ENCODE measurements at places on chromosomes 3 and 15.

DNA sequence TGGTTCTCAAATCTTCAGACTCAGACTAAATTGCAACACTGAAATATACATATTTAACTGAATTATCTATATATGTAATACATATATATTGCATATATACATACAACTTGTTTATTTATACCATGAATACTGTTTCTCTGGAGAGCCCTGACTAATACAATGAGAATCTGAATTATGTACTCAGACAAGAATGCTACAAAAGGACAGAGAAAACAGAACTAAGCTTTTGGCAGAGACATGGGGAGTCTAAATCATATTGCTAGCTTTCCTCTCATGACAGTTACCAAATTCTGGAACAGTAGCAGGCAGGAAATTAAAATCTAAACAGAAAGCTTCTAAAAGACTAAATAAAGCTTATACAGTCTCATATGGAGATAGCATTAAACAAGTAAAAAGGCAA lies 142.4 kb upstream of the KCNMB2 start:
- no peak for DNase-seq

DNA sequence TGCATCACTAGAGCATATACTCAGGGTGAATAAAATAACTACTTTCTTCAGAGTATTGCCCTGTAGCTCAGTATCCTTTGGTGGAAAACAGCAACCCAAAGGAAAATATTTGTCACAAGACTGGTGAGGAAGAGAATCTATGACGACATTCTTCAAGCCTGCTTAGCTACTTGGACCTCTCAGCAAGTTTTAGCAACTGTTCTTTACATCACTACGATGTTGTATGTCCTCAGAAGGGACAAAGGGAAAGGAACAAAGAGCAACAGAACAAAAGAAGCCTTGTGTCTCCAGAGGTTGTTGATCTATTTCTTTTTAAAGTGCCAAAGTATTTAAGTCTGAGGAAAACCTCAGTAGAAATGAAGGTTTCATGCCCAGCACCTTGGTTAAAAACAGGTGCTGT lies 746.7 kb downstream of the NAALADL2 start:
- DNase-seq = no peak

DNA sequence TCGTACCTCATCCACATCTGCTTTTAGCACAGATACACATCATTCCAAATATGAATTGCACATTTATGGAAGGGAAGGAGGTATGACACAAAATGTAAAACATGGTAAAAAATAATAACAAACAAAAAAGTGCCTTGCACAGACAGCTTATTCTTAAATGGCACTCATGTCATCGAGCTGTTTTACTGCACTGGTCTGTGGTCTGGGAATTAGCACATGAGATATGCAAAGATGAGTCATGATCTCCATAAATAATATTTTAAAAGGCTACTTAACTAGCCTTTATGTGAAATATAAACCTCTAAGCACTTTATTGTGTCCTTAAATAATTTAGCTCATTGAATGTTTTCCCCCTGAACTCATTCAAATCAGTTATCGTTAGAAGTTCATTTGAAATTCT lies 142.2 kb upstream of the ZNF385D start:
- no peak for DNase-seq

- no peak for DNase-seq
Observed at GRCh38 chr3:168275662-168276061, 179.9 kb upstream of the GOLIM4 start.

GRCh38 chr3:187858711-187859110 lies 113.4 kb upstream of the BCL6 start:
- no peak for DNase-seq

GRCh38 chr3:62011666-62012065 lies 361.7 kb downstream of the FEZF2 start:
- no peak for DNase-seq

DNA sequence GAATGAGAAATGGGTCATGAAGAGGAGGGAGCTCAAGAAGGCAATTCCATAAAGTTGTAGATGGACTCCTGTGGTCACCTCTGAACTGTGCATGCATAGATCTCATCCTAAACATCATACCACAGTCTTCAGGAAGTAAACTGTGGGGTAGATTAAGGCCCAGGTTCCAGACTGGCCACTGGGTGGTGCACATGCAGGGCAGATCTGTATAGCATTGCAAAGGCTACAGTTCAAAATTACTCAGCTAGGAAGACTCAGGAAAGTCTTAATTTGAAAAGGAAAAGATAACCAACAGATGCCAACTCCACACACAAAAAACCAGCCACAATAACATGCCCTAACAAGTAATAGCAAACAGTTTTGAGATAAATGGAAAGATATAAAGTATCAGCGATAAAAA lies 20.3 kb downstream of the KY start:
- no peak for DNase-seq

GRCh38 chr15:72706266-72706665 lies 20.3 kb downstream of the BBS4 start:
- no peak for DNase-seq

- no peak for DNase-seq
Observed at GRCh38 chr15:36177590-36178302, 401.7 kb upstream of the CDIN1 start.

DNA sequence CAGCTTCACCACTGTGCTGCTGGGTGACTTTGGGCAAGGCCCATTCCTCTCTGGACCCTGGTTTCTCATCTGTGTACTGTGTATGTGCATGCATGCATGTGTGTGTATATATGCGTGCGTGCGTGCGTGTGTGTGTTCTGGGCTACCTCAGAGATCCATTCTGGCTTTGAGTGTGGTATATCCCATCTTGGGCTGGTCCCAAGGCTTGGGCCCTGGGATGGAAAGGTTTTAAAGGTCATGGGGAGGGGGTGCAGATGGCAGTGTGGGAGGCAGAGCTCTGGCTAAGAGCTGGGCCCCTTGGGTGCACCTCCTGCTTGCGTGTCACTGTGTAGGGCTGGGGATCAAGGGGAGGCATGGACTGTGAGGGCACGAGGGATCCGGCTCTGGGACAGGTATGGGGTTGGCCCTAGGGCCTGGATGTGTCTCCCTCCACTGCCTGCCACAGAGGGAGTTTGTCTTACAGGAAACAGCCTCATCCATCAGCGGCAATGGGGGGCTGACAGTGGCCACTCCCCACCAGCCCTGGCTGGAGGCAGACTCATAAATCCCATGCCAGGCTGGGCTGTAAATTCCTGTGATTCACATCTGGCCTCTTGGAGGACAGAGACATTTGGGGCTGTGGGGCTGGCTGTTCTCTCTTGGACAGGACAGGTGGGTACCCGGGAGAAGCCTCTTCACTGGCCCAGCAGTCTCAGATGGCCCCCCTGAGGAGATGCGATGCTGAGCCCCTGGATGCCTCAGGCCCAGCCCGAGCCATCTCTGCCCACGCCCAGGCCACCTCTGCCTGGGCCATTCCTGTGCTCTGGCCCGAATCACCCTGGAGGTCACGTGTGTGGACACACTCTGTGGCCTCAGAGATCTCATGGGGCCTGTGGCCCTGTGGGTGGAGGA lies 21.4 kb upstream of the CSPG4 start:
- no peak for DNase-seq

GRCh38 chr15:68817304-68818065 lies 3.2 kb downstream of the ANP32A start:
- DNase-seq = peak; percentile 68

GRCh38 chr3:51422211-51422610 lies 31.1 kb downstream of the RBM15B start:
- no peak for DNase-seq

DNA sequence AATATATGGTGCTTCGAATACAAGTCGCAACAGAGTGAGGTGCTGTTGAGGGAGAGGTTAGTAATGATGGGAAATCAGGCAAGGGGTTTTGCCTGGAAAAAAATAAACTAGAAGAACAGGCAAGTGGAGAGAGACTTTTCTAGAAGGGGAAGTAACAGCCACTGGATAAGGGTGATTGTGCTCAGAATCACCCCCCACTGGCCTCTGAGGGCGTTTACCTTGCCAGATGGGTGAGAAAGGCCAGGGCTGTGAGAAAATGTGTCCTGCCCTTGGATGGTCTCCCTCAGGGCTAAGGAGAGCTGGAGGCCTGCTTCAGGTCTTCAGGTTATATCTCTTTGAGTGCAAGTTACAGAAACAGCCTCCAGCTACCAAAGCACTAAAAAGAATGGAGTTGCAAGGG lies 151.8 kb downstream of the MEX3B start:
- no peak for DNase-seq

GRCh38 chr15:101332061-101332467 lies 37.0 kb upstream of the SNRPA1 start:
- no peak for DNase-seq

DNA sequence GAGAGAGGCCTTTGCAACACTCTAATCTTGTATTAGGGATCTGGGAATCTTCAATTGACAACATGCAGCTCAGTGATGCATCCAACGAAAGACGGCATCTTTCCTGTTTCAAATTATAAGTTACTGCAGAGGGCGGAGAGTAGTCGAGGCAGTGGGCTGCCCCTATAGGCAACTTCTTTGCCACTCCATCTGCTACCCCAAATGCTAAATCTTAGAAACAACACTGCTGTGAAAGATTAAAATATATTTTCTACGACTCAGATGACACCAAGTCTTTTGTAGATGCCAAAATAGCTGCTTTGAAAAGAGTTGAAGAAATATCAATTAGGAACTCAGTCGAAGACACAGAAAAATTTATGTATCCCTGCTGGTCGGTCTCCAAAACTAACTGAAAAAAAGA lies 161.0 kb upstream of the FEZF2 start:
- no peak for DNase-seq

DNA sequence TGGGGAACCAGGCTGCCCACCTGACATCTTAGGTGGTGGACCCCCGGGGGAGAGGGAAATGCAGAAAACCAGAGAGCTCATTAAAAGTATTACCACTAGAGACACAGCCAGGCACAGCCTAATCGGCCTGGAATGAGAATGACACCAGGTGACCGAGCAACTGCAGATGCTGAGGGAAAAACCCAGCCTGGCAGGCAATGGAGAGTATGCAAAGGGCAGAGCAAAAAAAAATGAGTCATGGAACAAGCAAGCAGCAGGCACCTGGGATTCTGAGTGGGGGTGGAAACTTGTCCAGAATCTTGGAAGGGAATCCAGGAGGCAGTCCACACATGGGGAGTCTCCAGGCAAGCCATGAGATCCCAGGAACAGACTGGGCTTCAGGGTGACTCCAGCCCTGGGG lies 183.7 kb upstream of the LRRN1 start:
- no peak for DNase-seq

GRCh38 chr15:30041868-30042267 lies 40.9 kb upstream of the GOLGA8J start:
- DNase-seq = no peak

- DNase-seq = no peak
Observed at GRCh38 chr3:27147215-27147614, 222.0 kb downstream of the NEK10 start.

DNA sequence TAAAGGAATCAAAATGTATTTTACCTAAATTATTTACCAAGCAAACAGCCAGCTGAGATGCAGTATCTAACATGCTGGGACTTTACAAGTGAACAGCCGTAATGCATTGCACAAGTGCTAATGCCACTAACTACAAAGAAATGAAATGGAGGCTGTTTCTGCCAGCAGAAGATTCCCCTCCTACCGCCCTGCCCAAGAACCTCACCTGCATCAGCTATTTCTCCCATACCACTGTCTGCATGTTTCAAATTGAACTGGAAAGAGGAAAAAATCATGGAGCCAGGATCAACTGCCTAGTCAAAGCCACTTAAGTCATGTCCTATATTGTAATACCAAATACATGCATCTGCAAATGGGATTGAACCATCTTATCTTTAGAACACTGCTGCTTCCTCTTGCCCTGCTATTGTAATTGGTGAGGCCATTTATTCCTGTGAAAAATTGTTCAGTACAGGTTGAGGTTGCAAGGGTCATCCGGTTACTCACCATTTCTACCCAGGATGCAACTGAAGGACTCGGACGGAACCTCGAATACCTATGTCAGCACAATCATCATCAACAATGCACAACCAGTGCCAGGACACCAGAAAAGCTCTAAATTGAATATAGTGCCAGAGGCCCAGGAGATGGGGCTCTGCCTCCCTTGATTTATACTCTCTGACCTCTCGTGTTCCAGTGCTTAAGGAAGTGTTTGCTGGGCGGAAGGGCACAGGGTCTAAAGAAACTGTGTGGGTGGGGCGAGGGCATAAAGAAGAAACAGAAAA lies 27.5 kb downstream of the ANXA2 start:
- no peak for DNase-seq

- DNase-seq = no peak
Observed at GRCh38 chr15:76032046-76032445, 19.8 kb upstream of the NRG4 start.

DNA sequence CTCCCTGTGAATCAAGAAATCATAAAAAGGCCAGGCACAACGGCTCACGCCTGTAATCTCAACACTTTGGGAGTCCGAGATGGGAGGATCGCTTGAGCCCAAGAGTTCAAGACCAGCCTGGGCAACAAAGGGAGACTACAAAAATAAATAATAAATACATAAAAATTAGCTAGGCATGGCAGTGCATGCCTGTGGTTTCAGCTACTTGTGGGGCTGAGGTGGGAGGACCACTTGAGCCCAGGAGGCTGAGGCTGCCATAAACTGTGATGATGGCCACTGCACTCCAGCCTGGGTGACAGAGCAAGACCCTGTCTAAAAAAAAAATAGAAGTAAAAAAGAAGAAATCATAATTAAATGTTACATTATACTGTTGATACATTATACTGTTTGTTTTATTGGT lies 28.0 kb upstream of the DCUN1D1 start:
- DNase-seq = no peak

- no peak for DNase-seq
Observed at GRCh38 chr3:155393316-155393715, 99.8 kb upstream of the STRIT1 start.

DNA sequence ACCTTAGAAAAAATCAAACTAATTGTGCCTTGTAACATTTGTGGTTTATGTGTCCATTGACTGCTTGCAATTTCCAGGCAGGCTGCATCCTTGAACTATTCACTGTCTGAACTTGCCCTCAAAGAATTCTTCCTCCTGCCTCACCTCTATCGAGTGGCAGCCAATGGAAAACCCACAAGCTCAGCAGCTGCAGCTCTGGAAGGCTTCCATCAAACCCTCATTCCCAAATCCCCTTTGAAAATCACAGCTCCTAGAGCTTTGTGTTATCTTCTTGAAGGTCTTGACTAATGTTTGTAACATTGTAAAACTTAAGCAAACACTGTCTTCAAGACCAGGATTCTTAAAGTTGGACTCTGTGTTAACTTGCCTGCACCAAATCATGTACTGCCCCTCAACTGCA lies 81.1 kb downstream of the FILIP1L start:
- no peak for DNase-seq

DNA sequence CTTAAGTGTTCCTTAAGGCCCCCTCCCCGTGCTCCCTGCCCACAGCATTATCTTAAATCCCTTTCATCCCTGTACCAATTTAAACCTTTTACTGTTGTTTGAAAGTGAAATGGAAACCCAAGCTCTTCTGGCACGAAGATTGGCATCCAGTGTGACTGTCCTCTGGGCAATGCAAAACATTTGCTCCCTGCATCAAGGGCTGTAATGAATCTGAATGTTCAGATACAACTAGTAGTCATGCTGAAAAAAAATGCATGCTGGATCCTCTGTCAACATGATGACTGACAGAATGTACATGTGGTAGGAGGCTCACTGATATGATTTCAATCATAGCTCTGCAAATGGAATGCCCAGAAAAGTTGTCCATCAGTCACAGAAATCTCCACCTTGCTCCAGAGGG lies 8.1 kb upstream of the CDIN1 start:
- no peak for DNase-seq

GRCh38 chr3:123054931-123055330 lies 11.9 kb upstream of the PDIA5 start:
- no peak for DNase-seq
